ENCODE measurements at places on chromosomes 7 and 10.

GRCh38 chr10:75877877-75878276 lies 446.5 kb downstream of the LRMDA start:
- DNase-seq = no peak

DNA sequence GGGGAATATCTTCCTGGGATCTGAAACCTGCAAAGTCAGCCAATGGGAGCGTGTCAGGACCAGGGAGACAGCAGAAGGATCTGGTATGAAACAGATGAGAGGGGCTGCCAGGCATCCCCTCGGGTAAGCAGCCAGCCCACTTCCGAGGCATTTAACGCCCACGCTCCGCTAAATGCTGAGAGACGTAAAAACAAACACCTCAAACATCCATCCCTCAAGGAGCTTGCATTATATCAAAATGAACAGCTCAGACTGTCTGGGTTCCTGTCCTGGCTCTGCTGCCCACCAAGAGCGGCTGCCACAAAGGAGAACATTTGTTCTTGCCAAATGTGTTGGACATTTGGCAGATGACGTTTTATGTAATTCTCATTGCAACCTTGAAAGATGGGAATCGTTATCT lies 7.0 kb upstream of the SERPINE1 start:
- no peak for DNase-seq

DNA sequence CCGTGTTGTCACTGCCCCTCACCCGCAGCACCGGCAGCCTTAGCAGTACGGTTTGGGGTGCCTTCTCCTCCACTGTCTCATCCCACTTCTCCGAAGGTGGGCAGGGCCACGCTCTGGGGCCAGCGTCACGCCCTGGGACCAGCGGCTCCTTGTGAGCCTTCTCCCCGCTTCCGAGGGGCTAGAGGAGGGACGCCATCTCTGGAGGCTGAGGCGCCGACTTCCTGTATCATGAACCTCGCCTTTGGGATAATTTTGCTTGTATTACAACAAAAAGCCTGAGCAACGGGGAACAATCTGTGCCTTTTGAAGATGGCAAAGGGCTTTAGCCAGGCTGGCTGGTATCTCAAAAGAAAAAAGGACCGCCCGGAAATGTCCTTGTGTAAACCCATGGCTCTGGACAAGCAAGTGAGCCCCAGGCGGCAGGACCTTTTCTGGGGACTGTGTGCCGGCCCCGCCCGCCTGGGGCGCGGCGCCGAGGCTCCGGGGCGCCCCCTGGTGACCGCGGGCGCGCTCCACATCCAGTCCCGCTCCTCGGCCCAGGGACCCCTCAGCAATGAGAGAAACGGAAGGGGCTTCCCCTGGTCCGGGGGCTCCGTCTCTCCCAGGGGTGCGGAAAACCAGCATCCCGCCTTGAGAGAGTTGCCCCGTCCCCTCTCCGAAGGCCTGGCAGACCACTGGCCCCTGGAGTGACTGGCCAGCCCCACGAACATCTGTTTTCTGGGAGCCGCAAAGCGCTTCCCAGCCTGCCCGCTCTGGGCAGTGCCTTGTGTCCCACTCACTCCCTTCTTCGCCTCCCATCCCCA lies 3.8 kb downstream of the DEPP1 start:
- peak; percentile 35 for DNase-seq

DNA sequence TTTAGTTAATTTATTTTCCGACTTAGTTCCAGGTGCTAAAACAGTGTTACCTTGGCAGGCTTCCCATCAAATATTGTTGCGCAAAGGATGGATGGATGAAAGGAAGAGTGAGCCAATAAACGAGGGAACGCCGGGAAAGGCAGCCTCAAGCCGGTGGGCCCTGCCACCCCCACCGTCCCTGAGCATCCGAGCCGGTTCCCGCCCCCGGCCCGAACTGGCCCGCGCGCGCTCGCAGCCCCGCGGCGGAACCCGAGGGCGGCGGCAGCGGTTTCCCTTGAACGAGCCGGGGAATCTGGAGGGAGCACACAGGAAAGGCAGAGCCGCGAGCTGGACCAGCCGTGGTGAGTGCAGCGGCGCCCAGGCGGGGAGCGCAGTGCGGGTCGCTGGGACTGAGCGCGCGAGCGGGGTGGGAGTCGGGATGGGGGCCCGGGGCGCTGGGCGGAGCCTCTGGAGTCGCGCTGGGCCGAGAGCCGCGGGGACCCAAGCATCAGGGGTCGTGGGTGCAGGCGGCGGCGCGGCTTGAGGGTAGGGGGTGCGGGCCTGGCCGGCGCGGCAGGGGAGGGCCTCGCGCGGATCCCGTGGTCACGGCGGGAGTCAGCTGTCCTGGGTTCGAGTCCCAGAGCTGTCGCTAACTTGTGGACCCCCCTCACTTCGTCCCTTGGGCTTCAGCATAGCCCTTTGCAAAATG lies at the start of gene AGK:
Gene AGK, plus strand, starts transcription at position 317 of the 688 bp plus-strand sequence. CDS start 4,057 bp downstream, outside the sequence.
- DNase-seq = peak; percentile 11

- no peak for DNase-seq
Observed at GRCh38 chr10:8037941-8038894, 16.3 kb upstream of the GATA3 start.

GRCh38 chr10:126650161-126650560 lies 20.3 kb downstream of the C10orf90 start:
- no peak for DNase-seq
